ENCODE measurements at places on chromosomes 3 and 15.

- no peak for DNase-seq
These were observed 202.7 kb downstream of the CNTN4 start for GRCh38 chr3:2301361-2301760.

DNA sequence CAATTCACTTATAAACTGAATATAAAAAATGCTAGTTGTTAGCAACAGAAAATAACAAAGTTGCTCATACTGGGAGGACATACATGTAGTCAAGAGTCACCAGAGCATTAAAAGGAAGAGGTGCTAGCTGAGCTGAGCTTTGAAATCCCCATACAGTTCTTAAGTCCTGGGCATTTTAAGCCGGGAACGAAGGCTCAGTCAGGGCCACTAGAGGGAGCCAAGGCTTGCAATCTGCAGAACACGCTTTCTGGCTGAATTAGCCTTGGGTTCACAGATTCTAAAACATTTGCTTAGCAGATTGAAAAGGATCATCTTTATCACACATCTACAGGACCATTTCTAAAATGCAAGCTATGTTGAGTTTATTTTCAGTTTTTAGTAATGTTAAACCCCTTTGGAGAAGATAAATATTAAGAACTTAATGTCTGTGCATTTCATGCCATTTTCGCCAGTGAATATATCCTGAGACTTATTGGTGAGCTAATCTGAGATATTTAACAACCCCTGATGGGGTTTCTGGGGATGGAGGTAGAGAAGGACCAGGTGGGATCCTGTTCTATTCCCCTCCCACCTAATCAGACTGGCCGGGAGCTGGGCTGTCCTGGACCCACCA is 26.3 kb upstream of the MNS1 start:
- peak; percentile 69 for DNase-seq

DNA sequence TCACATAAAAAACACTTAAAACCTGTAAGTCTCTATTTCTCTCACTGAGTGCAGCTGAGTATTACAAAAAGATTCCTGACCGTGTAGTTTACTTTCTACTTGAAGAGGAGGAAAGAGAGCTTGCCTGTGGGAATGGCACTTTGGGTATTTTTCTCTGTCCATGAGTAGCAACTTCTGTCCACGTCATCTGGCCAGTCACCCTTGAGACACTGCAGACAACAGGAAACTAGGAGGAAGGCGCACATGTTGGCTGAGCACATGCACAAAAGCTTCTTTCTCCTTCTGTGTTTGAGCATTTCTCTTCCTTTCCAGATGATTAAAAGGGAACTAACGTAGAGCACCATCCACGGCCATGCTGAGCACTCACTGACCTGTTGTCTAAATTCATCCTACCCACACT is 19.7 kb downstream of the STARD5 start:
- no peak for DNase-seq

GRCh38 chr3:37772773-37773354 is 88.8 kb upstream of the CTDSPL start:
- no peak for DNase-seq

- DNase-seq = no peak
These were observed 561 bp downstream of the RPAP1 start for GRCh38 chr15:41543521-41543870.

GRCh38 chr3:23867400-23867799 is 49.4 kb downstream of the NKIRAS1 start:
- DNase-seq = no peak
